Mucosa of gallbladder (tissue), 1 donor: ENCODE measurements at places on chromosomes 11 and 22.
A peak's percentile ranks its signal among the peaks of the same experiment; 100 is the strongest.

GRCh38 chr11:10308201-10308954 is 3.5 kb downstream of the ADM start:
- no peak for DNase-seq

GRCh38 chr22:27218012-27218920 is 560.9 kb downstream of the MIAT start:
- no peak for DNase-seq

- no peak for DNase-seq
These were observed 115.8 kb downstream of the ATG16L2 start for GRCh38 chr11:72930008-72930407.

- peak; percentile 11 for DNase-seq
These were observed 102.6 kb downstream of the TMPRSS5 start for GRCh38 chr11:113603277-113604059.

- peak; percentile 27 for DNase-seq
These were observed 29.0 kb downstream of the TIMP3 start for GRCh38 chr22:32830473-32830872.

- no peak for DNase-seq
These were observed 102.7 kb downstream of the MRTFA start for GRCh38 chr22:40533712-40534378.

DNA sequence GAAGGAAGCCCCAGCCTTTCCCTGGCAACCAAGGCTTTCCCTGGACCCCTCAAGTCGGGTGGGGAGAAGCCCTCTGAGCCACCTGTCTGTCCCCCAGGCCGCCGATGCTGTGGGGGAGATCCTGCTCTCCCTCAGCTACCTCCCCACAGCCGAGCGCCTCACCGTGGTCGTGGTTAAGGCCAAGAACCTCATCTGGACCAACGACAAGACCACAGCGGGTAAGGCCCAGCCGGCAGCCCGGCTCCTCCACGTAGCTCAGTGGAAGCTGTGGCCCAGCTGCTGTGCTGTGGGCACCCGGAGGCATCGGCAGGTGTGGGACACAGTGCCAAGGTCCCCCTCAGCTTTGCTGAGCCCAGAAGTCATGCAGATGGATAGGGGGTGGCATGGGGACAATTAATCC is 12.2 kb upstream of the RHOD start:
- DNase-seq: no peak

- no peak for DNase-seq
These were observed 103.5 kb downstream of the MICAL2 start for GRCh38 chr11:12213883-12214282.

- DNase-seq: no peak
These were observed 49.5 kb downstream of the IGF2 start for GRCh38 chr11:2089536-2090165.

DNA sequence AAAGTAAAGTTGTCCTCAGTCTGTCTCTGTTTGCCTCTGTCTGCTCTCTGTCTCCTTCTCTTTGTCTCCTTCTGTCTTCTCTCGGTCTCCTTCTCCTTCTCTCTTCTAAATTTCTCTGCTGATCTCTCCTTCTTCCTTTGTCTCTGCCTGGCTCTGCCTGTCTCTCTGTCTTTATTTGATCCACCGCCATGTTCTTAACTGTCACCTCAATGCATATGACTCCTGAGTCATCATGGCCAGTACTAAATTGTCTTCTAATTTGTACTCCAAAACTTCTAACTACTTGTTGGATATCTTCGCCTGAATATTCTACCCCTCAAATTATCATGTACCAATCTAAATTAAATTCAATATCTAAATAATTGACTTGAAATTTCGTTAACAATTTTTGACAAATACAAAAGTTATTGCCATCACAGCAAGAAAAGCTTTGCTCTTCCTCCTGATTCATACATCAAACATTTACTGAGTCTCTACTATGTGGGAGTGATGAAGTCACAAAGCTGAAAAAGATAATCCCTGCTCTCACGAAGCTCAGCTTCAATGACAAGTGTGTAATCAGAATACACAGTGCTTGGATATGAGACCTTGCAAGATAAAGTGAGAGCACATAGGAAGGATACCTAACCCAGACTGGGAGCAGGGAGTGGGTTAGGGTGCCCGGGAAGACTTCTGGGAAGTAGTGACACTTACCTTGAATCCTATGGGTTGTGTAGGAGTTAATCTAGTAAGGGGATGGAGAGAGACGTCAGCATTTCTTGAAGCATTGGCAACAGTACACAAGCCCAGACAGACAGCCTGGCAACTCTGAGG is 193.0 kb downstream of the MAML2 start:
- DNase-seq: no peak

DNA sequence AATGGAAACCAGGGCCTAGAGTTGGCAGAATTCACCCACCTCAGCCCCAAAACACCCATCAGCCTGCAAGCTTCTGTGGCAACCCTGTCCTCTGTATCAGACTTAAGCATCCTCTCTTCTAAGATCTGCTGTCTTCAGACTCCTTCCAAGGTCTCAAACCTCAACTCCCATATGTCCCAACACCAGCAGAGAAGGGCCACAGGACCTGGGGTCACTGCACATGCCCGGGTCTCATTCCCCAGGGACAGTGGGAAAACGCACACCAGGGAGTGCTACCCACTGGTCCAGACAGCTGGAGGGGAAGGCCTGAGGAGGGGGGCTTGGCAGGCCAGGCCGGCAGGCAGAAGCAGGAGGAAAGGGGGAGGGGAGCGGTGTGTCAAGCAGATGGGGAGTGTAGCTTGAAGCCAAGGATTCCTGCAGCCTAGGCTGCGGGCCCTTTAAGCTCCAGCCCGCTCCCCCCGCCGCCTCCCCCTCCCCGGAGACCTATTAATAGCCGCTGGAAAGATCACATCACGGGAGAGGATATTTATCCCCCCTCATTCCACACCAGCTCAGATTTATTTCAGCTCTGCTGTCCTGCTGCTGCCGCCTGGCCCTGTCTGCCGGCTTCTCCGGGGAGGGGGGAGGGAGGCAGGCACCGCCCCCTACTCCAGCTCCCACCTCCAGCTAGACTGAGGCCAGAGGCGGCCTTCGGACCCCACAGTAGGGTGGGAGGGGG is 16.7 kb downstream of the BCL9L start:
- DNase-seq: peak; percentile 72

DNA sequence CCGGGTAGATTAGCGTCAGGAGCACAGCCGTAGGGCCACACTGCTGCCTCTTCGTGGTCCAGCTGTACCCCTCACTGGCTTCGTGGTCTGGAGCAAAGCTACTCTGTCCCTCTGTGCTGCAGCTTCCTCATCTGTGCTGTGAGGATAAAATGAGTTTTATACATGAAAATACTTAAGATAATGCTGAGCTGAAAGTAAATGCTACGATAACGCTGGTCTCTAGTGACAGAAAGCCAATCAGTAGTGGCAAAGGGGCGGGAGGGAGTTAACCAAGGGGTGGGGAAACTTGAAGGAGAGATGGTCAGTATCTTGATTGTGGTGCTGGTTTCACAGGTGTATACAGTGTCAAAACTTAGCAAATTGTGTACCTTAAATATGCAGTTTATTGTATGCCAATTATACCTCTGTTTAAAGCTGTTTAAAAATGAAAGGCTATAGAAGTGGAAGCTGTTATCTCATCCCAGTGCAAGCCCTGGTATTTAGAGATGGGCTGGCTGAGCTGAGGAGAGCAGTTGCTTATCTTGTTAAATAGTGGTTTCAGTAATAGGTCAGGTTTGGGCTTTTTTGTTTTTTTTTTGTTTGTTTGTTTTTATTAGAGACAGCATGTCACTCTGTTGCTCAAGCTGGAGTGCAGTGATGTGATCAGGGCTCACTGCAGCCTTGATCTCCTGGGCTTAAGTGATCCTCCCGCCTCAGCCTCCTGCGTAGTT is 36.7 kb downstream of the ACO2 start:
- no peak for DNase-seq

- peak; percentile 89 for DNase-seq
These were observed 5.3 kb downstream of the VSIG2 start for GRCh38 chr11:124746621-124747243.

DNA sequence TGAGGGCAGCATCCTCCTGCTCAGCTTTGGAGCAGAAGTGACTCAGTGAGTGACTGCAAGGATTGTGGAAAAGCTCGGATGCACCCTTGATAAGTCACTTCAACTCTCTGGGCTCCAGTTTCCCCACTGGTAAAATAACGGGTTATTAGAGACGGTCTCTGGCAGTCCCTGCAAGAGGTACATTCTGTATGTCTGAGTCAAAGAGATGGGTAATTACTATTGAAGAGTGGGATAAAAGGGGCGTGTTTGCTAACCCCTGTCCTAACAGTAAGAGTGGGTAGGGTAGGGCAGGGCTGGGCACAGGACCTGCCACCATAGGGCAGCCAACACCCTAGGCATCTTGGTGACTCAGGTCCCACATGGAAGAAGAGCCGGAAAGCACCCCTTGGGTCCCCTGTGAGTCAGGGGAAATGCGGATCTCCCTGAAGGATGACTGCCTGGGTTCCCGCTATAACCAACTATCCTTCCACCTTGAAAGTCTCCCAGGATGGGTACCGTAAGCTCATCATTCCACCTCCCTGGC is 7.3 kb upstream of the AHNAK start:
- DNase-seq: no peak

- no peak for DNase-seq
These were observed 64.8 kb downstream of the MAPK1 start for GRCh38 chr22:21802673-21803072.

DNA sequence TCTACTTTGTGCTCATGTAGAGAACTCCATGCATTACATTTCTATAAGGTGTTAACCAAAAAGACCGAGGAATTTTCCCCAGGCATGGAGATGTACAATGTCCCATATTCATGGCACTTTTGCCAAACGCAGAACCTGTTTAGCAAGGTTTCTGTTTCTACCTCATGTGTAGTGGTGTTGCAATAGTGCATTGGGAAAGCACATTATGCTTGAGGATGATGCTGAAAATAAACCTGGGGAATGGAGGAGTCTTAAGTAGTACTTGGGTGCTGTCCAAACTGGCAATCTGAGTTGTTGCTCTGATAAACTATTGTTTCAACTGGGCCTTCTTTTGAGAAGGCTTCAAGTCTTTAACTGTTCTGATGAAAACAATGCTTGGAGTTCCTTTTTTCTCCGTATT is 11.5 kb upstream of the MUC15 start:
- DNase-seq: peak; percentile 50

- DNase-seq: peak; percentile 56
These were observed 1.5 kb downstream of the GALNT18 start for GRCh38 chr11:11620173-11620920.
